Immature natural killer cell (primary cell): ENCODE measurements at places on chromosomes 16 and 17.

DNA sequence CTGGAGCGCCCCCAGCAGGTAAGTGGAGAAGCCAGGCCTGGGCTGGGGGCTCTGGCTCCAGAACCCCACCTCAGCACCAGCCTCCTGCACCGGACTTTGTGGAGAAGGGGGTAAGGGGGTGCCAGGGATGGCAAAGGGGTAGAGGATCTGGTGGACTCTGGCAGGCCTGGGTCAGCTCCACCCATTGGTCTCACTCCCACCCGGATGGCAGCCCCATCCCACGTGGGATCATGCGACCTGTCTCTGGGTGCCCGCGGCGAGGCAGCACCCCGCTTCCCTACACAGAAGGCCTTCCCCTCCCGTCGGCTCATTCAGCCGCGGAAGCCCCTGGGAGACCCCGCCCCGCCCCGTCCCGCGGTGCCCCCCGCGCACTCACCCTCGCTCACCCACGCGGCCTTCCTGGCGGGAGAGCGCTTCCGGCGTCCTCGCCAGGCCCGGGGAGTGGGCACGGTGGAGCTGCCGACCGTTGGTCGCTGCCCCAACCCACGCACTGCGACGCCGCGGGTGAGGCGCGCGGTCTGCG is 498 bp upstream of the PLEKHG4 start:
- no peak for DNase-seq

DNA sequence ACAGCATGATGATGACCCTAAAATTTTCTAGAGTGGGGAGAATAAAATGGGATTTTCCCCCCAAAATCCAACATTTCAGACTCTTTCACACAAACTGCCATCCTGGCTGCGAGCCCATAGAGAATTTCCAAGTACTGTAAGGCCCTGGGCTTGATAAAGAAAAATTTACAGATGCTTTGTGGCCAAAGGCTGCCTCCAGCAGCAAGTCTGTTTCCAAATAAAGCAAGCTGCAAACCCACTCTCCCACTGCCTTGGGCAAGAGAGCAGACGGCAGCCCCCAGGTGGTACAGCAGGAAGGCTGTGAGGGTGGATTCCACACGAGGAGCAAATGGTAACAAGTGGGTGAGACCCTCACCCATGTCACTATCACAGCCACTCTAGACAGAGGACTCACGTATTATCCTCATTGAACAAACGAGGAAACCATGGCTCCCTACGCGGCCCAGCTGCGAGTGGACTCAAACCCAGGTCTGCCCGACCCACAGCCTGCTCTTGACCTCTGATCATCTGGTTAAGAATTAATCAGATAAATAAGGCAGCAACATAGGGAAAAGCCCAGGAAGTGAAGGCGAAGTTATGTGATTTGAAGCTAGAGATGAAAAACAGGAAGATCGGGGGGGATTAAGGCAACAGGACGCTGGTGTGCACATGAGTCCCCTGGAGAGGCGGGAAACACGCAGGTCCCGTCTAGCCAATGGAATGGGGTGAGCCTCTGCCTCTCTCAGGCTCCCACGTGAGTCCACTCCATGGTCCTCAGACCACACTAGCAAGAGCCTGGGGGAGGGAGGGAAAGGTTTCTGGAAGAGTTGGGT is 37.4 kb downstream of the AXIN2 start:
- DNase-seq, result no peak

GRCh38 chr16:70481929-70482536 is 27.6 kb downstream of the FCSK start:
- DNase-seq, result no peak

DNA sequence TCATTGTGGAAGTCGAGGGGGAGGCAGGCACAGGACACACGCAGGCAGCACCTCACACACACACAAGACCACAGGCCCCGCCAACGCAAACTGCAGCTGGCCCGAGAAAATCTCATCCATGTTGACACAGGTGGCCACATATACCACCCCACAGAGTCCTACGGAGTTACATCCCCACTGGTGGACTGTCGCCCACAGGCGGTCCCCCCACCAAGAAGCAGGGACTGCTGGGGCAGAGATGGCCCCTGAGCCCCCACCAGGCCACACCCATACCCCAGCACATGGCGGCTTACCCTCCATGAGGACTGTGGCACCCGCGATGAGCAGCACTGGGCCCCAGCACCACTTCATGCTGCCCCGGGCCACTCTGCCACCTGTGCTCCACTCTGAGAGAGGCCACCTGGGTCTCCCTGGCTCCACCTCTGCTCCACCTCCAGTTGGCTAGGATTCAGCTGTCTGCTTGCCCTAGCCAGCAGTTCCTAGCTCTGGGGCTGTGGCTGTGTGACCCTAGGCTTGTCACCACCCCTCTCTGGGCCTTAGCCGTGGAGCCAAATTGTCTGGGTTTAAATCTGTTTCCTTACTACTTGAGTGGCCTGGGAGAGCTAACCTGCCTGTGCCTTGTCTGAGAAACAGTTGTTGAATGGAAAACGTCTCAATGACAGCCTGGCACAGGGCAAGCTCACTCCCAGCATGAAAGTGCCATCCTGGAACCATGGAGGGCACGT is at the start of gene PRSS53:
PRSS53 (minus strand) TSS at position 485 of the 725 bp plus-strand sequence; CDS start at position 351, 134 bp downstream.
- DNase-seq, result no peak

- no peak for DNase-seq
Observed at GRCh38 chr17:29959658-29960337, 18.4 kb downstream of the EFCAB5 start.

- DNase-seq, result no peak
Observed at GRCh38 chr17:77307479-77308198, 166.9 kb downstream of the SEC14L1 start.

DNA sequence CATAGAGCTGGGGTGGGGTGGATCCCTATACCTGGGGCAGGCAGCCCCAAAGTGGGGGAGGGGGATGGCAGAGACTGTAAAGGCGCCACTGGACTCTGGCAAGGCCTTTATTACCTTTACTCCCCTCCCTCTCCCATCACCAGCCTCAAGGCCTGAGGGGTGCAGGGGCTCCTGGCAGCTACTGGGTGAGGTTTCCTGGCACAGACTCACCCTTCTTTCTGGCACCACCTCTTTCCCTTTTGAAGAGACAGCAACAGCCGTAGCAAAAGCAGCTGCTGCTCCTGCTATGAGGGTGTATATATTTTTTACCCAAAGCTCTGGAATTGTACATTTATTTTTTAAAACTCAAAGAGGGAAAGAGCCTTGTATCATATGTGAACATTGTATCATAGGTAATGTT is 17.6 kb downstream of the RAPGEFL1 start:
- no peak for DNase-seq

DNA sequence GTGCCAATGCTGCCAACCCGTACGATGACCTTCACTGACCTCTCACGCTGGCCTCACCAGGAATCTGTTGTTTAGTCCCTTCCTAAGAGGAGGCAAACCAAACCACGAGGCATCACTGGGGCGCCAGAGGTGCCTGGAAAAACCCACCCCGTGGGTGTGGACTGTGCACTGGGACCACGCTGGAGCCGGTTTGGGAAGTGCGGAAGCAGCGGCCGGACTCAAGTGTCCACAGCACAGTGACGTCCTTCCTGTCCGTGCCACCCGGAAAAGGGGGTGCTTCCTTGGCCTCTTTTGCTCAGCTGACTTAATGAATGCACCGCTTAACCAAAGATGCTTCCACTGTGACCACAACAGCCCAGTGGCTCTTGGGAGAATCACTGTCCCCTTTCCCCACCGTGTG is 9.0 kb upstream of the KIF19 start:
- no peak for DNase-seq

- no peak for DNase-seq
Observed at GRCh38 chr17:77521076-77521475, 380.3 kb downstream of the SEC14L1 start.

DNA sequence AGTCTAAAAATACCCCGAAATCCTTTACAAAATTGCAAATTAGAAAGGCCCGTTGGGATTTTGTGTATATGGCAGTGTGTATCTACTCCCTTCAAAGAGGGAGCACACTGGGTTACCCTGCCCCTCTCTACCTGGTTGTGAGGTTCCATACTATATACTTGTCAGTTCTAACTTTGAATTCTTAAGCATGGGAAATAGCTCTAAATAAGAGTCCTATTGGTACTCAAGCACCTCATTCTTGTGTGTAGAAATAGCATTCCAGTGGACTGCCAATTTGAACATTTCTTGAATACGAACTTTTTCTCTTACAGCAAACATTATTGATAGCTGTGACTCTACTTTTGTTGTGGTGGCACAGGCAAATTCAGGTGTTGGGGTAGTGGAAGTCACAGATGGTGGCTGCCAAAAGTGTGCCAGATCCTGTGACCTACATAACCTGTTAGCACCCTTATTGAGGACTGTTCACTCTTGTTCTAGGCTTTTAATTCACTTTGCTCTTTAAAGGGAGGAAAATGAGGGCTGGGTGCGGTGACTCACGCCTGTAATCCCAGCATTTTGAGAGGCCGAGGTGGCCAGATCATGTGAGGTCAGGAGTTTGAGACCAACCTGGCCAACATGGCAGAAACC is 16.1 kb downstream of the ESRP2 start:
- DNase-seq, result no peak

GRCh38 chr16:66658143-66658859 is 38.2 kb downstream of the CMTM4 start:
- no peak for DNase-seq

GRCh38 chr17:61786088-61786487 is 77.2 kb downstream of the BRIP1 start:
- no peak for DNase-seq

- no peak for DNase-seq
Observed at GRCh38 chr16:75965504-75966374, 239.4 kb upstream of the CPHXL start.

DNA sequence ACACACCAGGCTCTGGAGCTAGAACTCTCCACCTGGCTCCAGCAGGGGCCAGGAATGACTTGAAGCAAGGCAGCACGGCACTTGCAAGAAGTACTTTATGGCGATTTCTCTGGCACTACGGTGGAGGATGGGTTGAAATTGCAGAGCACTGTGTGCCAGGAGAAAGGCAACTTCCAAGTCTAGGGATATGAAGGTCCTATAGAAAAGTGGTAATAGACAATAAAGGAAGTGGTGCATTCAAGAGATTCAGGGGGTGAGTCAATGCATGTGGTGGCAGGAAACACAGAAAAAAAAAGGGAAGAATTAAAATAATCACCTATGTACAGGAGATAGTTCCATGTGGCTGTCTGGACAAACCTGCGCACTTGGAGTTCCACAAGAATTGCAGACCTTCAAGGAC is 240.3 kb upstream of the DYNLRB2 start:
- DNase-seq, result no peak

GRCh38 chr16:76390476-76390875 is 113.3 kb downstream of the CNTNAP4 start:
- DNase-seq, result no peak

- no peak for DNase-seq
Observed at GRCh38 chr16:57700781-57701551, 6.4 kb downstream of the DRC7 start.

DNA sequence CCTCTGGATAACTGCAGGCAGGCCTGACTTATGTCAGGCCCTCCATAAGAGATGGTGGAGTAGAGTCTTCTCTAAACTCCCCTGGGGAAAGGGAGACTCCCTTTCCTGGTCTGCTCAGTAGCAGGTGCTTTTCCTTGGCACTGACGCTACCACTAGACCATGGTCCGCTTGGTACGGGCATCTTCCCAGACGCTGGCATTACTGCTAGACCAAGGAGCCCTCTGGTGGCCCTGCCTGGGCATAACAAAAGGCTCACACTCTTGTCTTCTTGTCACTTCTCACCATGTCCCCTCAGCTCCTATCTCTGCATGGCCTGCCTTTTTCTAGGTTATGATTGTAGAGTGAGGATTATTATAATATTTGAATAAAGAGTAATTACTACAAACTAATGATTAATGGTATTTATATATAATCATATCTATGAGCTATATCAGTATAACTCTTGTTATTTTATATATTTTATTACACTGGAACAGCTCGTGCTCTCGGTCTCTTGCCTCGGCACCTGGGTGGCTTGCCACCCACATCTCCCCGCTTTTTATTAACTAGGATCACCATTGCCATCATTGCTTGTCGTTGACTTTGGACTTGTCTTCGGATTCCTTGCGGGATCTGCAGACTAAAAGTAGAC is 59.8 kb upstream of the ARL4D start:
- peak; percentile 49 for DNase-seq

GRCh38 chr16:88073201-88073721 is 122.0 kb downstream of the BANP start:
- no peak for DNase-seq

DNA sequence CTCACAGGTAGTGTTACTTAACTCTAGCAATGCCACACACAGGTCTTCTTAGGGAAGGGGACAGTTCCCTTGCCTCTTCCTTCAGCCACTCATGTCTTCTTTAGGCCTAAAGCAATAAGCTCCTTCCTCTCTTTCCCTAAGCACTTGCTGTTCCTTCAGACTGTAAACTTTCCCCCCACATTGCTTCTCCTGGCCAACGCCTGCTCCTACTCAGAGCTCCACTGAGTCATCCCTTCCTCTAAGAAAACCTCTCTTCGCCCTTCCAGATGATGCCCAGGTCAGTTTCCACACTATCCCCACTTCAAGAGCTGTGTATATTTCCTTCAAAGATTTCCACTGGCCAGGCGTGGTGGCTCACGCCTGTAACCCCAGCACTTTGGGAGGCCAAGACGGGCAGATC is 12.5 kb upstream of the EPOP start:
- DNase-seq, result no peak

- no peak for DNase-seq
Observed at GRCh38 chr17:45825792-45826191, 18.9 kb upstream of the SPPL2C start.

DNA sequence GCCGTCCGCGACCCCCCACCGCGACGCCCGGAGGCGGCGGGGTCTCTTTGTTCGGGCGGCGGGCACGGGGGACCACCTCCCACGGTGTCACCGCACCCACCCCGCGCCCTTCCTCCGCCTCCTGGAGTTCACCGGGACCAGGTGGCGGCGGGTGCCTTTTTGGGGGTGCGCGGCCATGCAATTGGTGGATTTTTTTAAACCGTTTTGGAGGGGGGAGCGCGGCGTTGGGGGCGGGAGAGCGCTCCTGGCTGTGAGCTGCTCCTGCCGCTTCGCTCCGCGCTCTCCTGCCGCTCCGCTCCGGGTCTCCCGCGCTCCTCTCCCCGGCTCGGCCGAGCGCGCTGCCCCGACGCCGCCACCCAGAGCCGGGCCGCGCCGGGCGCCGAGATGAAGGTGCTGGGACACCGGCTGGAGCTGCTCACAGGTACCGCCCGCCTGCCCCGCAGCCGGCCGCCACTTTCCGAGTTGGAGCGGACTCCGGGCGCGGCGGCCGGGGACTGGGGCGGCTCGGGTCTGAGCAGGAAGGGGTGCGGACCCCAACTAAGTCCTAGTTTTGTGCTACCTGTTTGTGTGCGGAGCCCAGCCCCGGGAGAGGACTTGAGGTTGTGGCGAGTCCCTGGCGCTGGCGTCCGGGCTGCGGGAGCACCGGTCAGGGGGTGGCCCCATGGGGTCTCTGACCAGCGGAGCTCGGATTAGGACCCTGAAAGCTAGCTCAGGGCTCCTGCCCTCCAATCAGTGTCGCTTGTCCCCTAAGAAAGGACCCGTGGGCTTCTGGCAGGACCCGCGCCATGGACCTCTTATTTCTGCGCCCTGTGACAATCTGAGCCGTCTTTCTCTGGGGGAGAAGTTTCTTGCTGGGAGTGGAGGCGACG is 35.7 kb upstream of the NDRG4 start:
- DNase-seq, result peak; percentile 11

GRCh38 chr16:2529061-2529931 is 1.9 kb downstream of the CEMP1 start:
- DNase-seq, result no peak

GRCh38 chr17:72887917-72888316 is 204.6 kb downstream of the SLC39A11 start:
- DNase-seq, result no peak

- no peak for DNase-seq
Observed at GRCh38 chr17:27573971-27574525, 56.9 kb upstream of the LGALS9 start.

- DNase-seq, result no peak
Observed at GRCh38 chr16:2476345-2476720, 1.4 kb downstream of the TBC1D24 start.

- DNase-seq, result no peak
Observed at GRCh38 chr16:86494565-86495356, 15.6 kb upstream of the FOXF1 start.
